ENCODE measurements at places on chromosomes 2 and 18.

DNA sequence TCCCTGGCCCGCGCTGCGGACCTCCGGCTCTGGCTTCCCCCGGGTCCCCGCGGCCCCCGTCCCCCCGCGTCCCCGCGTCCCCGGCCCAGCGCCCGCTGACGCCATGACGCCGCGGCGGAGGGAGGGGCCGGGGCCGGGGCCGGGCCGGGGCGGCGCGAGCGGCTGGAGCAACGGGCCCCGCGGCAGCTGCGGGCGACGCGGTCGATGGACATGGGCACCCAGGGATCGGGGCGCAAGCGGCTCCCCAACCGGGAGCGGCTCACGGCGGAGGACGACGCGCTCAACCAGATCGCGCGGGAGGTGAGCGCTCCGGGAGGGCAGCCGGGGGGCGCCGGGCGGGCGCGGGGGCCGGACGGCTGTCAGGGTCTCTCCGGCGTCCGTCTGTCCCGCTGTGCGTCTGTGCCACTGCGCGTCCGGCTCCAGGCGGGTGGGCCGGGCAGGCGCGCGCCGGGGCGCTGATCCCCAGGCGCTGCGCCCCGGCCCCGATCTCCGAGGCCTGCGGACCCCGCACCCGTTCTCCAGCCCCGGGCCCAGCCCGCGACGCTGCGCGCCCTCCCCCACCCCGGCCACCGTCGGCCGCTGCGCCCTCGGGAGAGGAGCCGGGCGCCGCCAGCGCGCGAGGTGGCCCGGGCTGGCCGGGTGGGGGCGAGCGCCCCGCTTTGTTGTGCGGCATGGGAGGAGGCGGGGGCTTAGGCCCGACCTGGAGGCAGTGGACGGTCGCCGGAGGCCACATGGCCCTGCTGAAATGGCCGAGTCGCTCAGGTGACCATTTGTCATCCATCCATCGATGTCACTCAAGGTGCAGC, at the start of gene LRRFIP1:
LRRFIP1 (plus strand) TSS at position 147 of the 806 bp plus-strand sequence; CDS start at position 205, 58 bp downstream.
- no peak for DNase-seq

GRCh38 chr2:70886541-70886987, 49.1 kb upstream of the ATP6V1B1 start:
- DNase-seq = no peak

- DNase-seq = no peak
Observed at GRCh38 chr2:106596844-106597243, 109.7 kb downstream of the CD8B2 start.

DNA sequence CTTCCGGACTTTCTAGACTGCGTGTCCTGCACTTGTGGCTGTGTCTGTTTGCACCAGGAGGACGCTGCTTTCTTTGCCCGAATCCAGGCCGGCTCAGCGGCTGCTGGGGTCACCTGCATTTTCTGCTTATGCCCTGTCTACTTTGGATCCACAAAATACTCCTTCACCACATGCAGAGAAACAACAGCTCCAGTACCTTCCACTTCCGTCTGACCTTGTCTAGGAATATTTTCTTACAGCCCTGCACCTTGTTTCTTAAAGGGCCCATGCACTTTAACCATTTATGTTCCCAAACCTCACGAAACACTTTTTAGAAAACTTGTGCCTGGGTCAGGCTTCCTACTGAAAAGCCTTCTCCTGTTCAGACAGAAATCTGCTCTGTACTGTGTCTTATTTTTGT, 129.4 kb upstream of the NCK2 start:
- DNase-seq = no peak

DNA sequence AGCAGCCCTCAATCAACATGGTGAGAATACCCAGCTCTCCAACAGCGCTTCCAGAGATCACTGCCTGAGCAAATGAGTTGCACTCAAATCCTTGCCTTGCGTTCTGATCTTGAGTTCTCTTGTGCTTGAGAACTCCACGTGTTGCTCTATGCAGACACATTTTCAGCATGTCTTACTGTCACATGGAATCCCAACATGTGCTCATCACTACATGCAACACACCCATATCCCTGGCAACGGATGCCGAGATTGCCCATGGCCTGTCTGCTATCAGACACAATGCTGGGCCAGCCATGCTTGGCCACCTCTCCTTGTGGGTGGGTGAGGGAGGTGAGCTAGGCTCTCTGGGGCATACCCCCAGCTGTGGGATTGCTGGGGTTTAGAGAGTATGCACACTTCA, 91.9 kb upstream of the LDAH start:
- no peak for DNase-seq

- no peak for DNase-seq
Observed at GRCh38 chr2:172153757-172154156, 51.1 kb upstream of the DLX2 start.

- DNase-seq = peak; percentile 45
Observed at GRCh38 chr2:70070542-70071268, 16.6 kb upstream of the PCBP1 start.

DNA sequence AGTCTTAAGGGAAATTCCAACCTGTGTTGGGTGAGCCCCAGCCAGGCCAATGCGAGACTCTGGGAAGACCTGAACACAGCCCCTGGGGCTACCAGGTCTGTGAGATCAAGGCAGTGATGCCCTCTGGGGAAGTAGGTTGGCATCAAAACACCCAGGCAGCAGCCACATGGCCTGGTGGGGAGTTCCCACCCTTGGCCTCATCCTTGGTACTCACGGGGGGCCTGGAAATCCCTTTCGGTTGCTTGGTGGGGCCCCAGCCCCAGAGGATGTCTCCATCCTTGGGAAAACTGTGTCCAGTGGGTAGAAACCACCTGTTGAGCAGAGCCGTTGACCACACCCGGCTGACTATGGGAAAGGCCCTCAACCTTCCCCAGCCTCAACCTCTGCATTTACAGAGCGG, 56.0 kb upstream of the PXDN start:
- no peak for DNase-seq

DNA sequence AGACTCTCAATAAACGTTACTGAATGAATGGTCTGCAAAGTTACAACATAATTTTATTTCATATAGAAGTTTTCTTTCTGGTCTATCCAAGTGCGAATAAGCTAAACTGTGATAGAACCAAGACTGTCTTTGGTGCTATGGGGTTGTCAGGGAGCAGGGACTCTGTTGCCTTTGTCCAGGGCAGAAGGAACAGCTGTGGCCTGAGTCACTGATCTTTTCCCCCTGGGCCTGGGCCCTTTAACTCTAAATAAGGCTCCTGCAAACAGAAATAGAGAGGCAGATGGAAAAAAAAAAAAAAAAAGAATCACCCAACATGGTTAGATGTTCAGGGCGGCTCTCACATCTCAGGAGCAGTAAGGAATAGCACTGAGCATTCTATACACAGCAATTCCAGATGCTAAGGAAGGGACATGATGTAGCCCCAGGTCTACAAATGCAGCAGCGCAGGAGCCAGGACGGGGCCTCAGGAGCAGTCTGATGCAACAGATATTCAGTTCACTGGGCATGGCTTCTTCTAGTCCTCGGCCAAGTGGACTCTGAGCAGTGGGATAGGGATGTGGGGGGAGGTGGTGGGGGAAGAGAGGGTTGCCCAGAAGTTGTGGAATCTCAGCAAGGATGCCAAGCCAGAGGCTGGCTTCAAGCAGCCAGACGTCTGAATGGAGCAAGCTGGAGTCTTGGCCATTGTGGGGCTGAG, 247.1 kb upstream of the SIX2 start:
- DNase-seq = no peak
